ENCODE measurements at places on chromosomes 3 and 15.
A peak's percentile ranks its signal among the peaks of the same experiment; 100 is the strongest.

GRCh38 chr15:65738649-65739048 is 53.4 kb downstream of the DENND4A start:
- DNase-seq = no peak

GRCh38 chr15:37103475-37104423 is 3.4 kb upstream of the MEIS2 start:
- no peak for DNase-seq

GRCh38 chr15:70029297-70029701 is 68.4 kb downstream of the TLE3 start:
- no peak for DNase-seq

DNA sequence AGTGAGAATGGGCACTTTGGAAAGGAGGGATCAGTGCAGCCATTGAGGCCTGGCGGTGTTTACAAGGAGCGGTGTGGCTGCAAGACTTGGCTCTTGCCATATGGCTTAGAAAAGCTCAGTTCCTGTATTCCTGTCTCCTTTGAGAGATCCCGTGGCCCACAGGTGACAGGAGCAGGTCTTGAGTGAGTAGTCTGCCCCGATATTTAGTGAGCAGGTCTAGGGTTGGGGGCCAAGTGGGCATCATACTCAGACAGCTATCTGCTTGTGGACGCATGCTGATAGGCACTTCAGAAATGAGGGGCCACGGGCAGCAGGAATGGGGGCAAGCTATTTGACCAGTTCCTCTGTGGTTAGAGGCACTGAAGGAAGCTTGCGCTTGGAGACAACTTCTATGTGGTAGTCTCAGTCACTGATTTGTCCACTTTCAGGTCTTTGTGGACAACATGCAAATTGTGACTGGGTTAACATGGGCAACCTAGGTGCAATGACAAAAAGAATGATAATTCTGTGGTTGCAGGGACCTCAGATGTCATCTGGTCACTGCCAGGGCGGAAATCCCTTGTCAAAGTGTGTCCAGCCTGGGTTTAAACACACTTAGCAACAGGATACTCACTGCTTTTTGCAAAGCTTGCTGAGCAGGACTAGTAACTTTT is 1.1 kb downstream of the TMED3 start:
- DNase-seq = no peak

- DNase-seq = no peak
Observed at GRCh38 chr3:164641071-164641470, 437.2 kb downstream of the SI start.

DNA sequence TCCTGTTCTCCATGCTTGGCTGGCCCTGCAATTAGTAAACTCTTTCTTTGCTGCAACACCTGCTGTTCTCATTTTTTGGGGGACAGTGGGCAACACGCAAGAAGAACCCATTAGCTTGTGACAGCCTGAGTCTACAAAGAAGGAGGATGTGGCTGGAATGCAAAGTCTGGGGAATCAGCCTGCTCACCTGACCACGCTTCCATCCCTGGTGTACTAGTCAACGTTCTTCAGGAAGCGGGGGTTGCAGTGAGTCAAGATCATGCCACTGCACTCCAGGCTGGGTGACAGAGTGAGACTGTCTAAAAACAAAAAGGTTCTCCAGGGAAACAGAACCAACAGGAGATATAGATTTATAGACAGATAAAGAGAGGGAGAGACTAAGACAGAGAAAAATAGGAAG is 27.7 kb upstream of the KBTBD12 start:
- DNase-seq = no peak

DNA sequence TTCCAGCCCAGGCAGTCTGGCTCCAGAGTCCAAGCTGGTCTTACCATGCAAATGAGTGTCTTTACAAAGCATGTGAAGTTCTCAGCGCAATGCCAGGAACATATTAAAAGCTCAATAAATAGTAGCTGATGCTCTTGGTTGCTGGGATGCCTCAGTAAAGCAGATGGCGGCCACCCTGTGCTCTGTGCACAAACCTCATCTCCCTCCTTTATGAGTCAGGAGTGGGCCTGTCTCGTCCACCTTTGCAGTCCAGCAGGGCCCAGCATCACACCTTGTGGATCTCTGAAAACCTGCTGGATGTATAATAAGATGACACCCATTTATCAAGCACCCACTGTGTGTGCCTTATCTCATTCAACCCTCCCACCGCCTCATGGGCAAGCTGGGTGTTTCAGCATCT is 42.7 kb downstream of the FAM174B start:
- DNase-seq = no peak

- no peak for DNase-seq
Observed at GRCh38 chr3:99031778-99032177, 130.3 kb upstream of the DCBLD2 start.

DNA sequence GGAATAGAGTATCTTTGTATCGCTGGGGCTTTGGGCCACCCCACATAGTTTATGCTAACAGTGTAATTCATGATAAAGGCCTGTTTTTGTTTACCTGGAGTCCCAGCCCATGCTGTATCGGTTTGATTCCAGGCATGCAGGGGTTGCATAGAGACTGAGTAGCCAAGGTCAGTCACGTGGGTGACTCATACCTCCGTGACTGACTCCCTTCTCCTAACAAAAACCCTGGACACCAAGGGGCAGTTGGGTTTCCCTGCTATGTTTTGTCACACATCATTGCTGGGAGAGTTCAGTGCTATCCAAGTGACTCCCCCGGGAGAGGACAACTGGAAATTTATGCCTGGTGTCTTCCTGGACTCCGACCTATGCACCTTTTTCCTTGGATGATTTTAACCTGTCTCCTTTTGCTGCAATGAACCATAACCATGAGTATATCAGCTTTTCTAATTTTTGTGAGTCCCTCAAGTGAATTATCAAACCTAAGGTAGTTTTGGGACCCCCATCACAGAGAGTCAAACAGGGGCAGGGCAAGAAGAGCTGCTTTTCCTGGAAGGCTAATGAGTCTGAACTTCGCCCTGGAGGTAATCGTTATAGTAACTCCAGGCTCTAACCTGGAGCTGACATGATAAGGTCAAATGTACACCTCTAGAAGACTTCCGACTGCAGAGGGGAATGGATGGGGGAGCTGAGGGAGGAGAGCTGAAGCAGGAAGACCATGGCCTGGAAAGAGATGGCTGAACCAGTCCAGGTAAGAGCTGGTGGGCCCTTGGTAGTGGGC is 57.0 kb downstream of the SRGAP3 start:
- DNase-seq = no peak

GRCh38 chr3:29853841-29854397 is 573.0 kb downstream of the RBMS3 start:
- no peak for DNase-seq

- DNase-seq = no peak
Observed at GRCh38 chr15:51738553-51738952, 1.1 kb upstream of the LYSMD2 start.

GRCh38 chr3:129985113-129985512 is 10.6 kb downstream of the TRH start:
- DNase-seq = peak; percentile 52

- no peak for DNase-seq
Observed at GRCh38 chr3:67691207-67691606, 36.8 kb upstream of the SUCLG2 start.

- DNase-seq = no peak
Observed at GRCh38 chr15:36428102-36428845, 151.2 kb upstream of the CDIN1 start.

DNA sequence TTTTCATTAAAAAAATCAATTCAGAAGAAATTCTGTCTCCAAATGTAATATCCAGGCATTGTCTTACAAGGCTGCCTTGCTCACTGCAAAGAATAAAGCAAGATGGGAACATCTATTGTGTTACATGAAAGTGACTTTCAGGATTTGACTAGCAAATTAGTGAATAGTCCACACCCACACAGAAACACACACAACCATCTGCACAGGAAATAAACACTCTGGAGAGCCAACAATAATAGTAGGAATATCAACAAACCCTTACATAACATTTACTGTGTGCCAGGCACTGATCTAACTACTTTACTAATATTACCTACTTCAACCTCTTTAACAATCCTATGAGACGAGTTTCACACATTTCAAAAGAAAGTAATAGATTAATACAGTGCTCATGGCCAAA is 28.9 kb upstream of the ZNF385D start:
- no peak for DNase-seq

DNA sequence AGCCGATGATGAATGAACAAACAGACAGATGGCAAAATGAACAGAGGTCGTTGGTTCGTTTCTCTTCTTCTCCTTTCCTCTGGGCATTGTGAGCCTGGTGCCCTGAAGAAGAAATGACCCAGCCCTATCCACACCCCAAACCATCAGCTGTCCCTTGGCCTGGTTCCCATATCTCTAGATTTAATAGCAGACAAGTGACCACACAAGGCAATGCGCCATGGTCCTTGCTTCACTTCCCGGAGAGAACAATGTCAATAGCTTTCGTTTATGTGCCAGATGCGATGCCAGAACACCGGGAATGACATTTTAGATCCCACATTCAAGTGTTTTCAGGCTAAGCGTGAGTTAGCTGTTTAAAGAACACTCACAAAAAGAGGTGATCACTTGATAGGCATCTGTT is 17.7 kb downstream of the POC1A start:
- DNase-seq = no peak

DNA sequence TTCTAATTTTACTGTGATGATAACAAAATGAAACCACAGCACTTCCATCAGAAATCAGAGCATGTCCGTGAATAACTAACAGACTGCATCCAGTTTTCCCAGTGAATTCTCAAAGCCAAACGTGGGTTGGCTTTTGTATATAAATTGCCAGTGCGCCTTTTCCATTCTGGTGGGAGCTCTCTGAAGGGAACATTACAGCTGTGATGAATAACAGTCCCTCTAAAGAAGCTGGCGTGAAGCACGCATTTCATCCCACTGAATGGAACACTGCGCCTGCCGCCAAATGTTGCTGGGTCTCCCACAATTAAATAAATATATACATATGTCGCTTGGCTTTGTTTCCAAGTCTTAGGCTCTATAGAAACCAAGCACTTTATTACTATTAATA is 113.0 kb upstream of the PFN2 start:
- no peak for DNase-seq

DNA sequence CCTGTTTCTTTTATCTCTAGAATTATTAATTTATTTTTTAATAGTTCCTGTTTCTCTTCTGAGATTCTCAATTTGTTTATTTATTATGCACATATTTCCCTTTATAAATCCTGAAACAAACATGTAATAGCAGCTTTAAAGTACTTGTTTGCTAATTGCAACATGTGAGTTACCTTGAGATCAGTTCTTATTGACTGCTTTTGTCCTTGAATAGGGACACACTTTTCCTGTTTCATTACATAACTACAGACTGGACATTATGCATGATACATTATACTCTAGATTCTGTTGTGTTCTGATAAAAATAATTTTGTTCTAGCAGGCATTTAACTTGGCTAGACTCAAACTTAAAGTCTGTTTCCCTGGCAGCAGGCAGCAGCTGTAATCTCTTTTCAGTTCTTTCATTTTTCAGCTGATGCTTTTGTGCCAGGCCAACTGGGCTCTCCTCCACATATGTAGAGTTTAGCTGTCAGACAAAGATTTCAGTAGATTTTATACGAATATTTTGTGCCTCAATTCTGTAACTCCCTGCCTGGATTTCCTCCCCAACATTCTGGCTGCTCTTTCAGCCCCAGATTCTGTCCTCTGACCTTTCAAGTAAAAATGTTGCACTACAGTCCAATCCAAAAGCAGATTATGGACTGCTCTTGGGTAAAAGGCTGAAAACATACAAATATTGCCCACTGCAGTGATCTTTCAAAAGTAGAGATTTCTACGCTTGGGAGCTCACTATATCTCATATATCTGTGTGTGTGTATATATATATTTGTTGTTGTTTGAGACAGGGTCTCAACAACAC is 41.9 kb downstream of the PCOLCE2 start:
- DNase-seq = no peak

GRCh38 chr3:62131620-62132019 is 241.7 kb downstream of the FEZF2 start:
- DNase-seq = peak; percentile 43

DNA sequence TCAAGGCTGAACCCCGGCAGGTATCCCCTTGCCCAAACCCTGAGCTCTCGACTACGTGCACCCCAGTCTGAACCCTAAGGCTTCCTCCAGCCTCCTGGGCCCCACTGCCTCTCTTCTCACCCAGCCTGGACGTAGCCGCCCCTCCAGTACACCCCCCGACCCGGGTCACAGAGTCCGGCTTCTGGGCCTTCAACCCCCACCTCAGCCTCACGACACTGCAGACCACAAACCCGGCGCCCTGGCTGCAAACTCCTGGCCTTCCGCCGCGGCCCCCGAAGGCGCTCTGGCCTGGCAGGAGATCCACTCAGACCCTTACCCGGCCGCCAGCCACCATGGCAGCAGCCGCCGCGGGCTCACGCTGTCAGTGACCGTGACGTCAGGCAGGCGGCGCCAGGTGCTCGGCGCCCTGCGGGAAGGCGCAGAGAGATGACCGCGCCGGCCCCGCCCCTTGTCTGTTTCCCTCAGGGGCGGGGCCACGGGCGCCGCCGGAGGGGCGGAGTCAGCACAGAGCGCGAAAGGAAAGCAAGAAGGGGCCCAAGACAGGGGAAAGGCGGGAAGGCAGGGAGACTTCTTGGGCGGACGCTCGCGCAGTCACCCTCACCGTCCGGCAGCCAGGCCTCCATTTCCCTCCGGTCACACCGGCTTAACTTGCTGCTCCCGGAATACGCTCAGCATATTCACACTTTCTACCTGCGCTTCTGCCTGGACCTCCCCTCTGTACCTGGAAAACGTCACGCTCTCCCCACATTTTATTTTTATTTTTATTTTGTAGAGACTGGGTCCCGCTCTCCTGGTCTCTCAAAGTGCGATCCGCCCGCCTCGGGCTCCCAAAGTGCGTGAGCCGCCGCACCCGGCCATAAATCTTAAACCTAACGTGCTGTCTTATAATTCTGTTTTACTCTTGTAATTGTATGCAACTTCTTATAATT is at the start of gene RMDN3:
TSS of gene RMDN3 (minus strand) at position 372 of the 929 bp plus-strand sequence. CDS start 471 bp downstream, outside the sequence.
- DNase-seq = peak; percentile 99

- no peak for DNase-seq
Observed at GRCh38 chr3:12192173-12192572, 33.5 kb upstream of the TIMP4 start.

- no peak for DNase-seq
Observed at GRCh38 chr15:25778161-25778560, 85.0 kb downstream of the ATP10A start.
